Activated CD4-positive, alpha-beta T cell treated with anti-CD3 and anti-CD28 coated beads, Interleukin-2, amount 10 ng/mL, durations not matched to agents 24 days and 14 days (primary cell): ENCODE measurements at places on chromosomes 12 and 14.

DNA sequence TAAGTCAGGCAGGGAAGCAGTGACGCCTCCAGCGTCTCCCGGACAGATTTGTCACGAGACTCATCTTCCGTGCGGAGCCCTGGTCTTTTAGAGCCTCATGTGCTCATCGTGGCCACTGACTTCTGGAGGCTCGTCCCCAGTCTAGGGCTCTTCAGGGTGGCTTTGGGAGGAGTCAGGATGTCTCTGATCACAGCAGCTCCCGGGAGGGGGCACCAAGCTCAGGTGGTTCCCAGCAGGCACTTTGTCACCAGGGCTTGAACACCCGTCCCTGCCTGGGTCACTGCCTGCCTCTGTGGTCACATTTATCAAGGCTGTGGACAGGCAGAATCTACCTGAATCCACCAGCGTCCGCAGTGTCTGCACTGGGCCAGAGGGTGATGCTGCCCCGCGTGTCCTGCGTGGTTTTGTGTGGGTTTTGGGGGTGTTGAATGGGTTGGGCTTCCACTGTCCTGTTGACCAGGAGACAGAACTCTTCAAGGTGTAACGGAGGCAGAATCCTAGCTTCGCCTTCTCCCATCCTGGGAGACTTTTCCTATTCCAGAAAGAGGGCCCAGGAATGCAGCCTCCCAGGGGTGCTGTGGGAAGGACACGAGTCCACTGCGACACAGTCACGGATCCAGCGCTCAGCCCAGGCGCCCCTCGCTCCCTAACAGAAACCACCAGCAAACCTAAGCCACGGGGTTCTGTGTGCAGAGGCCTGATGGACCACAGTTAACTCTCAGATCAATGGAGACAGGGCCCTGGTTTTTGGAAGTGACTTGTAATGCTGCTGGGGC, 132.3 kb downstream of the ADGRD1 start:
- DNase-seq, result no peak
- H3K36me3 ChIP-seq, result no peaks in the 10 kb centered on the region
- H3K4me1 ChIP-seq, result peaks cover 3% of the 10 kb centered on the region
- no peak overlapping the region for H3K27ac ChIP-seq

DNA sequence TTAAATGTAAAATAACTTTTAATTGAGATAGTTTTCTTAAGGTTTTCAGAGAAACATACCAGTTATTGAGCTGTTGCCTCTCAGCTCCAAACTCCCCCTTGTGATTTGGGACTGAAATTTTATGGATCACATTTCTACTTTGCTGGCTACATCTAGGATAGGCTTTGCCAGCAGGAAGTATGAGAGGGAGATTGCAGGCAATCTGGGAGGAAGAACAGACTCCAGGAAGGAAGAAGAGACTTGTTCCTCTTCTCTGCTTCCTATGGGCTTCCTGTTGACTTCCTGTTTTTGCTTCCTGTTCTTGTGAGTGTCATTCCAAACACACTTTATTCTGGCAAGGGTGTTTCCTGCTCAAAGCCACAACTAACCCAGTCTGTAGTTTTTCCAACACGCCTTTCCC, 312.9 kb downstream of the ITPR2 start:
- no peak overlapping the region for H3K4me3 ChIP-seq
- peaks cover 6% of the 10 kb centered on the region for H3K4me1 ChIP-seq
- H3K27ac ChIP-seq, result no peak overlapping the region
- peaks cover 6% of the 10 kb centered on the region for H3K36me3 ChIP-seq
- H3K27me3 ChIP-seq, result peaks cover 2% of the 10 kb centered on the region

DNA sequence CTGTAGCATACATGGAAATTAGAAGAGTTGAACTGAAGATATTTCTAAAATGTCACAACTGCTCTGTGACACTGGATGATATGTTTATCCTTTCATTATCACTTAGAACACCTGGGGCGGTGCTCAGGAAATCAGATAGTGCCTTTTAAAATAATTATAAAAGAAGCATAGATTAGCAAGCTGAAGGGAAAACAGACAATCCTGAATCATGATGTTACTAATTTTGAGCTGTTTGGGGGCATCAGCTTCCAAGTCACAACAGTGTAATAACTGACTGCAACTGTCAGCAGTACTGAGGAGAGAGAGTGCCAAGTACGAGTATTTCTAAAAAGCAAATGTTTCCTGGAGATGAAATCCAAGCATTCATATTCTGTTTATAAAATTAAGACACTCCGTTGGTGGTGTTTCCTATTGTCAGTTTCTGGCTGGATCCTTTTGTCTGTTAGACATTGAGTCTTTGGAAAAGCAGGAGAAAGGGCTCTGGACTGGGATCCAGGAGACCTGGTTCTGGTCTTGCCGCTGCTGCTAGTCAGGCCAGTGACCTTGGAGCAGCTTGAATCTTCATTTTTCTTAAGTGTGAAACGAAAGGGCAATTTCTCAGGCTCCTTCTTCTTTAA, 380.1 kb downstream of the EGLN3 start:
- H3K27me3 ChIP-seq, result no peaks in the 10 kb centered on the region
- no peaks in the 10 kb centered on the region for H3K36me3 ChIP-seq
- DNase-seq, result no peak
- no peak overlapping the region for H3K27ac ChIP-seq

DNA sequence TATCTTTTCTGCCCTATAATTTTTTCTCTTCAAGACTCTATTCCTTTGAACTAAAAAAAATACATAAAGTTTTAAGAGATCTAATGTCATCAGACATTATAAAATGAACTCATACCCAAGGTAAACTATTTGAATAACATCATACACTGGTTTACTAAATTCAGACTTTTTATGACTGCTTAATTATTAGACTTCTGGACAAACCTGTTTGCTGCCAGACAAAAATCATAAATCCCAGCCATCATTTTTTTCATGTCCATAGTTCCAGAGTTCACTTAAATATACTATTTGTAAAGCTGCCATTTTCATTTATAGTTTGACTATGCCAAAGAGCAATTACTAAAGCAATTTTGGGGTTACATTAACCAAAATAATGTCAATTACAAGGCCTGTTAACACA, 34.0 kb downstream of the USP44 start:
- no peak overlapping the region for H3K27ac ChIP-seq
- H3K4me3 ChIP-seq, result no peak overlapping the region
- H3K36me3 ChIP-seq, result peaks cover 37% of the 10 kb centered on the region
- no peak for DNase-seq
- no peaks in the 10 kb centered on the region for H3K27me3 ChIP-seq

- no peaks in the 10 kb centered on the region for H3K27me3 ChIP-seq
- no peak for DNase-seq
- peak overlapping the region; percentile 15 for H3K27ac ChIP-seq
- peaks cover 70% of the 10 kb centered on the region for H3K36me3 ChIP-seq
- peaks cover 54% of the 10 kb centered on the region for H3K4me1 ChIP-seq
Measured at GRCh38 chr12:11759494-11759878, 110.0 kb downstream of the ETV6 start.

- no peaks in the 10 kb centered on the region for H3K36me3 ChIP-seq
- H3K4me3 ChIP-seq, result peak overlapping the region; percentile 77
- peak; percentile 85 for DNase-seq
- no peak overlapping the region for H3K27ac ChIP-seq
- H3K4me1 ChIP-seq, result peaks cover 10% of the 10 kb centered on the region
Measured at GRCh38 chr12:25436206-25437030, 116.7 kb downstream of the LMNTD1 start.

GRCh38 chr12:69290545-69291277, 51.3 kb downstream of the CPSF6 start:
- H3K4me3 ChIP-seq, result no peak overlapping the region
- no peak overlapping the region for H3K27ac ChIP-seq
- DNase-seq, result peak; percentile 91
- H3K4me1 ChIP-seq, result peaks cover 1% of the 10 kb centered on the region

DNA sequence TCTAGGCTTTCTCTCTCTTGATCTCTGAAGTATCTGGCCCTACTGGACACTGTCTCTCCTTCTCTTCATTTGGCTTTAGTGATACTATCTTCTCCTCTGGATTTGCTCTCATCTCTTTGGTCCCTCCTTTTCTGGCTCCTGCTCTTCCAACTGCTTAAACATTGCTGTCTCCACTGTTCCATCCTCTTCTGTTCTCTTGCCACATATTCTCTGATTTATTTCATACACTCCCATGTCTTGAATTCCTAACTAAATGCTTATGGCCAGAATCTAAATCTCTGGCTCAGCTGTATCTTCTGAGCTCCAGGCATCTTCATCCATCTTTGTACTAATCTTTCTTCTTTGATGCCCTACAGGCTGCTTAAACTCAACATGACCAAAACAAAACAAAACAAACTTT, 25.5 kb upstream of the PCED1B start:
- DNase-seq, result no peak
- no peaks in the 10 kb centered on the region for H3K27me3 ChIP-seq
- H3K27ac ChIP-seq, result no peak overlapping the region
- no peaks in the 10 kb centered on the region for H3K4me1 ChIP-seq
- peaks cover 5% of the 10 kb centered on the region for H3K36me3 ChIP-seq

DNA sequence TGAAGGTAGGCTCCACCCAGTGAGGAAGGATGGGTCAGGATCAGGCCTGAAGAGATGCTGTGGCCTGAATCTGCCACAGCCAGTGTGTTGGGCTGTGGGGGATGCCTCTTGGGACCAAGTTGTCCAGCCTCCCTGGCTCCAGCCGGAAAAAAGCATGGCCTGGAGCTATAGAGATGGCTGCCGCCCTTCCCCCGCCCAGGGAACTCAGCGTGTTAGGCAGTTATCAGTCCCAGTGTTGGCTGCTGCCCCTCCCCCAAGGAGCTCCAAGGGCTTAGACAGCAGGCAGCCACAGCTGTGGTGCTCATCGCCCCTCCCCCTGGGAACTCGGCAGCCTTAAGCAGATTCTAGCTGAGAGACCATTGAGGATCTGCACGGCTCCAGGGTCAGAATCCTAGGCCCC, 158.0 kb downstream of the CAPZA3 start:
- H3K36me3 ChIP-seq, result no peaks in the 10 kb centered on the region
- H3K27ac ChIP-seq, result no peak overlapping the region
- H3K27me3 ChIP-seq, result no peaks in the 10 kb centered on the region
- no peak for DNase-seq
- no peaks in the 10 kb centered on the region for H3K4me1 ChIP-seq

- no peak for DNase-seq
- H3K4me1 ChIP-seq, result peaks cover 2% of the 10 kb centered on the region
- peaks cover 4% of the 10 kb centered on the region for H3K27me3 ChIP-seq
Measured at GRCh38 chr12:131112021-131112420, 158.3 kb downstream of the ADGRD1 start.

- H3K36me3 ChIP-seq, result no peaks in the 10 kb centered on the region
- no peak overlapping the region for H3K4me3 ChIP-seq
- H3K4me1 ChIP-seq, result peaks cover 4% of the 10 kb centered on the region
- no peak overlapping the region for H3K27ac ChIP-seq
- no peak for DNase-seq
- H3K27me3 ChIP-seq, result peaks cover 20% of the 10 kb centered on the region
Measured at GRCh38 chr14:72097173-72097783, 165.0 kb downstream of the RGS6 start.

DNA sequence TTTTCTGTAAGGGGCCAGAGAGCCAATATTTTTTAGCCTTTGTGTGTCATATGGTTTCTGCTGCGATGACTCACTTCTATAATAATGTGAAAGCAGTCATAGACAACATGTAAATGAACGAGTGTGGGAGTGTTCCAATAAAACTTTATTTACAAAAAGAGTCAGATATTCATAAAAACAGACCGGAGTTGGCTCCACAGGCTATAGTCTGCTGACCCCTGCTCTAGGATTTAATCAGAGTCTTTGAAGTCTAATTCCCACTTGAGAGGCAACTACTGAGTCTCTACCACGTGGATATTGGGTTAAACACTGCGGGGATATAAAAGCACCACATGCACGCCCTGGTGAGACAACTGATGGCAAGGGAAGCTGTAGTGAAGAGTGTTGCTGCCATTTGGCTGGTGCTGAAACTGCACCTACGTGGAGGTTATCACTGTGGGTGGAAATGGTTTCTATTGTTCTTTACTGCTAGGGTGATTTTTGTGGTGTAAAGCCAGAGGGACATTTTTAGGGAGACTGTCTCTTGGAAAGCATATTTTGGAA, 3.6 kb upstream of the NINJ2 start:
- H3K4me3 ChIP-seq, result peak overlapping the region; percentile 69
- H3K36me3 ChIP-seq, result peaks cover 5% of the 10 kb centered on the region

DNA sequence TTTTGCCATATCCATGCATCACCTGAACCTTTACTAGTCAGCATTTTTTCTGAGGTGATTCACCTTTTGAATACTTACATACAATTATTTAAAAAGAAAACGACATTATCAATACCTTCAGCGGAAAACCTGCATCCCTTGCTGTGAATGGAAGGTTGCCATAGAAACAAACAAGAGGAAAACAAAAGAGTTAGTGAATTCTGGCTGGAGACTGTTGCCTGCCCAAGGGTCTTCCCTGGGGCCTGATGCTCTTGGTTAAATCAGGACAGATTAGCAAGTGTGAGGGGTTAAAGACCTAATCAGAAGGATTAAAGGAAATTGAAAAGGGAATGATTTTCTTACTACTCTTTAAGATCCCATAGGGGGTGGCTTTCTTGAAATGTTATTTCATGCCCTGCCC, 96.0 kb upstream of the WSCD2 start:
- H3K4me3 ChIP-seq, result no peak overlapping the region
- no peaks in the 10 kb centered on the region for H3K4me1 ChIP-seq
- no peaks in the 10 kb centered on the region for H3K36me3 ChIP-seq
- H3K27me3 ChIP-seq, result peaks cover 2% of the 10 kb centered on the region
- no peak overlapping the region for H3K27ac ChIP-seq
- no peak for DNase-seq

DNA sequence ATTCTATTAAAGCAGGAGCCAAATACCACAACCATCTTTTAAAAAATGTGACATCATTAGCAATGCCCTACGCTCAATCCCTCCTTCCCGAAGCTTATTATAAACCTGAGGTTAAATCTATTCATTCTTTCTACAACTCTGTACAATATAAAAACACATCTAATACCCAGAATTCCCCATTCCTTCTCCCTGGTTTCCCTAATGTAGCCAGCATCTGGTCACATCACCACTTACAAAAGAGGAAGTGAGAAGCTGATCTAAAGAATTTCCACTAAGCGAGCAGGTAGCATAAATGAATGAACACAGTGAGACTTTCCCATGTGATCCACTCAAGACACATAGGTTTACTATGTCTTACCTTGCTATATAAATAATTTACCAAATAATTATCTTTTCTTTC, 90.4 kb downstream of the LRP6 start:
- no peak overlapping the region for H3K27ac ChIP-seq
- H3K36me3 ChIP-seq, result peaks cover 3% of the 10 kb centered on the region
- H3K27me3 ChIP-seq, result peaks cover 52% of the 10 kb centered on the region
- DNase-seq, result no peak
- H3K4me3 ChIP-seq, result no peak overlapping the region
- H3K4me1 ChIP-seq, result peaks cover 12% of the 10 kb centered on the region

GRCh38 chr14:75657331-75657730, 3.3 kb downstream of the ERG28 start:
- H3K36me3 ChIP-seq, result peaks cover 27% of the 10 kb centered on the region
- no peak overlapping the region for H3K27ac ChIP-seq

- H3K27ac ChIP-seq, result peak overlapping the region; percentile 95
- peak; percentile 89 for DNase-seq
- peaks cover 10% of the 10 kb centered on the region for H3K36me3 ChIP-seq
- H3K27me3 ChIP-seq, result no peaks in the 10 kb centered on the region
- H3K4me1 ChIP-seq, result peaks cover 33% of the 10 kb centered on the region
- H3K4me3 ChIP-seq, result peak overlapping the region; percentile 86
Measured at GRCh38 chr12:50166799-50167048, 445 bp downstream of the CERS5 start.
